Fibroblast of lung (primary cell): ENCODE measurements at places on chromosomes 2 and 18.

DNA sequence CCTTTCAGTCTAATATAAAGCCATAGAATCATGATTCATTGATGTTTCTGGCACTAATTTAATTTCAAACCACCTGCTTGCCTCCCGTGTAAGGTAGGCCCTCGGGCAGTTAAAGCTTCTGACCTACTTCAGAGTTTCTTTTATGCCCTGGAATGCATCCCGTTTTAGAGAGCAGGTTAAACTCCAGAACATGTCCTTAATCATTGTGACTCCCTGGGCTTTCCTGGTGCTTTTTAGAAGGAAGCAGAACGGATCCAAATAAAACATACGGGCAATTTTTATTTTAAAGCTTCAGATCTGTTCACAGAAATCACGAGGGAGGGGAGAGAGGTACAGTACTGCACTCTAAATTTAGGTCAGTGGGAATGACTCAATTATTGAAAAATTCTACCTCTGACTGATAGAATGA, 134.8 kb downstream of the GCA start:
- DNase-seq, result no peak

DNA sequence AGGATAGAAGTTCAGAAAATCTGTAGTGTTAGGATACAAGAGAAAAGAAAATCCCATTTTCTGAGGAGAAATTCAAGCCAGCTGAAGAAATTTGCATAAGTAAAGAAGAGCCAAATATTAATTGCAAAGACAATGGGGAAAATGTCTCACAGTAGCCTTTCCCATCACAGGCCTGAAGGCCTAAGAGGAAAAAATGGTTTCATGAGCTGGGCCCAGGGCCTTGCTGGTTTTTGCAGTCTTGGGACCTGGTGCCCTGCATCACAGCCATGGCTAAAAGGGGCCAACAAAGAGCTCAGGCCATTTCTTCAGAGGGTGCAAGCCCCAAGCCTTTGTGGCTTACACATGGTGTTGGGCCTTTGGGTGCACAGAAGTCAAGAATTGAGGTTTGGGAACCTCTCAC, 413.6 kb upstream of the CYRIA start:
- DNase-seq, result no peak

- no peak for DNase-seq
Observed at GRCh38 chr2:216108310-216108966, 710 bp upstream of the XRCC5 start.

GRCh38 chr2:222945887-222946286, 85.1 kb downstream of the ACSL3 start:
- no peak for DNase-seq

GRCh38 chr2:99926986-99927385, 215.4 kb downstream of the AFF3 start:
- DNase-seq, result peak; percentile 65

DNA sequence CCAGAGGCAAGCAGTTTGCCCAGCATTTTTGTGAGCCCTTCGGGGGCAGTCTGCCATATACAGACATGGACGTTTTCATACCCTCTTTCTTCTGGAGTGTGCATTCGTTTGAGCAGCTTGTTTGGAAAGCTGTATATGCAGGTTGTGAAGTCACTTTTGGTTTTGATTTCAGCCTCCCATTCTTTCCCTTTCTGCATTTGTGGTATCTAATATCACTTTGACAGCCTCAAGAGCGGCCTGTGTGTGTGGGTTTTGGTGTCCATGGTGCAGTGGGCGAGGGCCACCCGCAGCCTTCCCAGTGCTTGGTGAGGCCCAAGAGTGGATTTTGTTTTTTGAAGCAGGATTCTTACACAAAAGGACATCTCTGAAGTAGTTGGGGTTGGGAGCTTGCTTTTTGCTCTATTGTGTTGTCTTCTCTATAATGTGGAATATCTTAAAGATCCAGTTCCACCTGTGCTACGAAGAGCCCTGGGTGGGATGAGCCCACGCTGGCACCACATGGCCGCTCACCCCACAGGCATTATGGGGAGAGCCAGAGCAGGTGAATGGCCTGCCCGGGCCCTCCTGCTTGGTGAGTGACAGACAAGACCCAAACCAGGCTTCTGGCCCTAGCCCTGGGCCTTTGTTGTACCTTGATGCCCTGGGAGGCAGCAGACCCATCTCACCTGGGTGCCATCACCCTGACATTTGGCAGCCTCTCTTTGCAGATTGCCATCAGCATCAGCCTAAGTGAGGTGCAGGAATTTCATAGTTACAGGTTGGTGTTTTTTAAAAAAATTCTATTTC, 29.5 kb downstream of the INPP4A start:
- DNase-seq, result no peak

DNA sequence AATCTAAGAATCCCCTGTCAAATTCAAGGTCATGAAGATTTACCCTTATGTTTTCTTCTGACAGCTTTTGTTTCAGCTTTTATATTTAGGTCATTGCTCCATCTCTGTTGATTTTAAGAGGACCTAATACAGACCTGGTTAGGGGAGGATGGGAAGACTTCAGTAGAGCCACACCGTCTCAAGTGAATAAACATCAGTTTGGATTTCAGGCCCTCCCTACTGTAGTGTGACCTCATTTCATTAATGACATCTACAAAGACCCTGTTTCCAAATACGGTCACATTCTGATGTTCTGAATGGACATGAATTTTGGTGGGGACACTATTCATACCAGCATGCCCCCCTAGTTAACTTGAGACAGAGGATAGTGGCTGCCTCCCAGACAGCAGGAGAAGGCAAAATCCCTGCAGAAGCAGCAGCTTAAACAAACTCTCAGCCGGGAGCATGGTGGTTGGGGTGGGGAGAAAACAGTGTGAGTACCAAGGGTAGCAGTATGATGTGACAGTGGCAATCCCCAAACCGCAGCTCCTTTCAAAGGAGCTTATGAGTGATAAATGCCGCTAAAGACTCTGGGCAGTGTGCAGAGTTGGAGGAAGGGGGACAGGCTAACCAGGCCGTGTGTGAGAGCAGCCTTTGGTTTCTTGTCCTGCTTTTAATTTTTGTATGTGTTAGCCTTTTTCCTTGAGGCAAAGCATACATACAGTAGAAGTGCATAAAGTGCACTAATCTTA, 65.9 kb upstream of the TNP1 start:
- DNase-seq, result no peak

DNA sequence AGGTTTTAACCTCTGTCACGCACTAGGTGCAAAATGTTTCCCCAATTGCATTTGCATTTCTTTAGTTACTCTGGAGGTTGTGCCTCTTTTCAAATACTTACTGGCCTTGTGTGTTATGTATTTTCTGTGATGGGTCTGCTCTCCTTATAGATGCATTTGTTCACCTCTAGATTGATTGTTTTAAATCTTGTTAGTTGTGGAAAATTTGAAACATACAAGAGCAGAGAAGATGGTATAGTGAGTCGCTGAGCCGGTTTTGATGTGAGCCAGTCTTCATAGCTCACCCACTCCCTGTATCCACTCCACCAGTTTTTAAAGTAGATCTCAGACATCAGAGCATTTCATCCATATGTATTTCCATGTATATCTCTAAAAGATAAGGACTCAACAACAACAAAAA, 6.5 kb downstream of the IMP4 start:
- DNase-seq, result no peak
